ENCODE measurements at places on chromosomes 12 and 14. TPM values are rescaled to one million over a fixed set of nuclear protein-coding genes. Genes with fewer than 3 reads are reported as not detected.

DNA sequence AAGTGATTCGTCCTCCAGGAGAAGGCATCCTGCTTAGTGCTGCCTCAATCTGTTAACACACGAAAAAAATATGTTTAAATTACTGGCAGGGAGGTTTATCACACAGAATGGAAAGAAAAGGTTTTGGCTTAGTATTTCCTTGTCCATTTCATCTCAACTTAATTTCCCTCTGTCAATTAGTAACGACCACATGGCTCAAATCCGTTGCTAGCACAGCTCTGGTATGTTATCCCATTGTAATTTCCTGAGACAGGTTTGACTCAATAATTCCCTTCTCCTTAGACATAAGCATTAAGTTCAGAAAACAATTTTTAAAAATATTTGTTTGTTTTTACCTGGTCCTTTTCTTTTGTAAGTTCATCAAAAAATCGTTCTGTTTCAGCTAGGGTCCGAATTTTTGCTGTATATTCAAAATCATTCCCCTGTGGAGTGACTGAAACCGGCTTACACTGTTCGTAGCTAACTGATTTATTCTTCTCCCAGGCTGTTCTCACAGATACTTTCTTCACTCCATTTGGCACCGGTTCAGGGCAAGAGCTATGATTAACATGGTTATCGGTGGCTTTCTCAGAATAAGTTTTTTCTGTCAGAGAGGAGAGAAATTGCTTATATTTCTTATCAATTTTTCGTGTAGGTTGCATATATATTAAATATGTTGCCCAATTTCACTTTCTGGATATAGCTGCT, 10.1 kb upstream of the PITPNM2 start:
- H3K27ac ChIP-seq, result peak overlapping the region; percentile 22
- no peak for DNase-seq
- H3K4me1 ChIP-seq, result peaks cover 12% of the 10 kb centered on the region
- H3K27me3 ChIP-seq, result no peaks in the 10 kb centered on the region
- H3K36me3 ChIP-seq, result peaks cover 3% of the 10 kb centered on the region

- no peak for DNase-seq
- no peaks in the 10 kb centered on the region for H3K36me3 ChIP-seq
- no peaks in the 10 kb centered on the region for H3K4me1 ChIP-seq
- H3K4me3 ChIP-seq, result no peak overlapping the region
- H3K27me3 ChIP-seq, result no peaks in the 10 kb centered on the region
Measured at GRCh38 chr12:47419497-47419896, 286.3 kb downstream of the RPAP3 start.

- no peaks in the 10 kb centered on the region for H3K36me3 ChIP-seq
- H3K27me3 ChIP-seq, result no peaks in the 10 kb centered on the region
- no peak overlapping the region for H3K4me3 ChIP-seq
- no peak overlapping the region for H3K27ac ChIP-seq
- no peak for DNase-seq
- peaks cover 4% of the 10 kb centered on the region for H3K4me1 ChIP-seq
Measured at GRCh38 chr14:87465770-87466169, 527.2 kb downstream of the GALC start.

DNA sequence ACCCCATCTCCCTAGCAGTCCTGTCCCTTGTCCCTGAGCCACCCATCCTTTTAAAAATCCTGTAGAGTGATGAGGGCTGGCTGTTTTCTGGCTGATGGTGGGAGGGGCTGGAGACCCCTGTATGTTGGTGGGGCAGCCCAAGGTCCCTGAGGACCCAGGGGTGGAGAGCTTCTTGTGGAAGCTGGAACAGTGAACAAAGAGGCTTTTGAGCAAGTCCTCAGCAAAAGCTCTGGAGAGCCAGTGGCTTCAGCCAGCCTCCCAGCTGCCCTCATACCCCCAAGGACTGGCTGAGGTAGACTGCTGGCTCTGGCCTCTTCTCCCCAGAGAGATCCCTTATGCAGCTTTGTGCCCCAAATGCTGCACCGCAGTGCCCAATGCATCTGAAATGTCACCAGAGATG, 29.2 kb upstream of the COL2A1 start:
- no peaks in the 10 kb centered on the region for H3K27me3 ChIP-seq
- DNase-seq, result no peak
- H3K27ac ChIP-seq, result no peak overlapping the region

The KRT75 gene
- not detected for total RNA-seq

DNA sequence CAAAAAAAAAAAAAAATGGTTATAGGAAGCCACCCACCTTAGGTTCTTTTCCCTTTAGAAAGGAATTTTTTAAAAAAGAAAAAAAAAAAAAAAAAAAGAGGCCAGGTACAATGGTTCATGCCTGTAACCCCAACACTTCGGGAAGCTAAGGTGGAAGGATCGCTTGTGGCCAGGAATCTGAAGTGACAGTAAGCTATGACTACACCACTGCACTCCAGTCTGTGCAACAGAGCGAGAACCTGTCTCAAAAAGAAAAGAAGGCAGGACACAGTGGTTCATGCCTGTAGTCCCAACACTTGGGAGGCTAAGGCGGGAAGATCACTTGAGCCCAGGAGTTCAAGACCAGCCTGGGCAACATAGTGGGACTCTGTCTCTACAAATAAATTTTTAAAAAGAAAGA, 36.0 kb downstream of the SPTLC2 start:
- DNase-seq, result no peak
- no peak overlapping the region for H3K4me3 ChIP-seq
- H3K4me1 ChIP-seq, result peaks cover 10% of the 10 kb centered on the region
- H3K27ac ChIP-seq, result no peak overlapping the region
- H3K27me3 ChIP-seq, result no peaks in the 10 kb centered on the region

DNA sequence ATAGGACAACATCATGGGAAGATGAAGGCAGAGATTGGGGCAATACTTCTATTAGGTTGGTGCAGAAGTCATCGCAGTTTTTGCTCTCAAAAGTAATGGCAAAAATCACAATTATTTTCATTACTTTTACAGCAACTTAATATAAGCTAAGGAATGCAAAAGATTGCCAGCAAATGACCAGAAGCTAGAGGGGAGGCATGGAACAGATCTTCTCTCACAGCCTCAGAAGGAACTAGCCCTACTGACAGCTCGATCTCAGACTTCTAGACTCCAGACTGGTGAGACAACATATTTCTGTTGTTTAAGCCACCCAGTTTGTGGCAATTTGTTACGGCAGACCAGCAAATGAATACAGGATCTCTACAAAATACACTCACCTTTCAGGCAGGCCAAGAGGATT, 348.5 kb upstream of the TBX3 start:
- DNase-seq, result no peak
- H3K27ac ChIP-seq, result no peak overlapping the region
- H3K4me1 ChIP-seq, result no peaks in the 10 kb centered on the region
- H3K4me3 ChIP-seq, result no peak overlapping the region
- H3K27me3 ChIP-seq, result peaks cover 5% of the 10 kb centered on the region
- H3K36me3 ChIP-seq, result no peaks in the 10 kb centered on the region

DNA sequence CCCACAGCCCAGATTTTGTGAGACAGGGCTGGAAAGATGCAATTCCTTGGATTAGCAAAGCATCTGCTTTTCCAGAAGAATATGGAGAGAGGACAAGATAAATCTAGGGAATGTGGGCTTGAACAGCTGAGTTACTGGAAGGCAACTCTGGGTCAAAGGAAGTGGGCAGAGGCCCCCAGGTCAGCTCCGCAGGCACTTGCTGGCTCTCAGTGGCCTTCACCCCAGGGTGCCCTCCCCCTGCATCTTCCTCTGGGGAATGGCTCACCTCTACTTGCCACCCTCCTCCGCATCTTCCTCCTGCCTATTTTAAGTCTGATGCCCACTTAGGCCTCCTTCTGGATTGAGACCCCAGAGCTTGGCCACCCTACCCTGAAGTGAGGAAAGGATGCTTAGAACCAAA, 10.5 kb upstream of the PNMA1 start:
- no peak for DNase-seq
- peaks cover 3% of the 10 kb centered on the region for H3K4me1 ChIP-seq
- no peaks in the 10 kb centered on the region for H3K27me3 ChIP-seq
- no peak overlapping the region for H3K27ac ChIP-seq
- H3K4me3 ChIP-seq, result no peak overlapping the region

DNA sequence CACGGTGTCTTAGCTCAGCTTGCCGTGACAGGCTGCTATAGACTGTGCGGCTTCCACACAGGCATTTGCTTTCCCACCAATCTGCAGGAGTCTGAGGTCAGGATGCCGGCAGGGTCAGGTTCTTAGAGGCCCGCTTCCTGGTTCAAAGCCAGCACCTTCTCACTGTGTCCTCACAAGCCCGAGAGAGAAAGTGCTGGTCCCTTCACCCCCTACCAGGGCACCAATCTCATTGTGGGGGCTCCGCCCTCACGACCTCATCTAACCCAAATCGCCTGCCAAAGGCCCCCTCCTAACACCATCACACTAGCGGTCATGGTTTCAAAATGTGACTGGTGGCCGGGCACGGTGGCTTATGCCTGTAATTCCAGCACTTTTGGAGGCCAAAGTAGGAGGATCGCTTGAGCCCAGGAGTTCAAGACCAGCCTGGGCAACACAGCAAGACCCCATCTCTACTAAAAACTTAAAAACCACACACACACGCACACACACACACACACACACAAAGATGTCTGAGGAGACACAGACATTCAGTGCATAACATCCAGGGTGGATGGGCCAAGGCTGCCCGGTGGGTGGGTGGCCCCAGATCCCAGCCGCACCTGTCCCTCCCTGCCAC, 26.8 kb downstream of the MMP17 start:
- H3K4me1 ChIP-seq, result peaks cover under 1% of the 10 kb centered on the region
- H3K36me3 ChIP-seq, result no peaks in the 10 kb centered on the region
- H3K27me3 ChIP-seq, result peaks cover 19% of the 10 kb centered on the region
- no peak for DNase-seq
- H3K4me3 ChIP-seq, result no peak overlapping the region

- no peak for DNase-seq
- H3K4me1 ChIP-seq, result peaks cover 13% of the 10 kb centered on the region
- H3K27me3 ChIP-seq, result no peaks in the 10 kb centered on the region
- no peak overlapping the region for H3K4me3 ChIP-seq
- no peak overlapping the region for H3K27ac ChIP-seq
Measured at GRCh38 chr12:75892731-75893408, 138.7 kb downstream of the PHLDA1 start.

DNA sequence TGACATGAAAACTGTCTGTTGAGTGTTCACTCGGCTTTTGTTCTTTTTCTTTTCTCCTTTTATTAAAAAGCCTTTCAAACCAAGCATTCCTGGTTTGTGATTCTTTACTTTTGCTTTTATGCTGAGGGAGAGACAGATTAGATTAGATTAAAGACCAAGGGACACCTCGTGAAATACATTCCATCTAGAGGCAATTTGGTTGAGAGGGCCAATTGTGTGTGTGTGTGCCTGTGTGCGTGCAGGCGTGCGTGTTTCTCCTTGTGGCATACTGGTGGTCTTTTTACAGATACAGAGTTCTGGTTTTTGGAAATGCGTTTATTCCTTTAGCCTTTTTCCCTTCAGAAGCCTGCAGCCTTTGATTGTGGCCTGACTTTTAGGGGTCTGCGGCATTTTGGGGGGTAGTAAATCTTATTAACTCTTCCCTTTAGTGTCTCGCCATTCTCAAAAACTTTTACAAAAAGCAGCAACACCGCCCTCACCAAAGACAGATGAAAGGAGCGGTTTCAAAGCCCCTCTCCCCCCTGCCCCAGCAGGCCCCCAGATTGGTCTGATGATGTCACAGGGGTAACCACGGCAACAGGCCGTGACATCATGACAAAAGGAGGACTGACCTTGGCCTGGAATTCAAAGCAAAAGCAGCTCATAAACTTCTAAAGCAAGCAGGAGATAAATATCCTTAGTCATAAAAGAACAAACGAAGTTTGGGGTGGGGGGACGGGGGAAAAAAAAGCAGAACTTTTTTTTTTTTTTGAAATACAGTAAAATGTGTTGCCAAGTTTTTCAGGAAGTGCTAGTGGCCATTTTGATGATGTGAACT, 84.1 kb upstream of the TBX3 start:
- no peaks in the 10 kb centered on the region for H3K27me3 ChIP-seq
- H3K36me3 ChIP-seq, result no peaks in the 10 kb centered on the region
- H3K27ac ChIP-seq, result no peak overlapping the region
- DNase-seq, result no peak
- H3K4me3 ChIP-seq, result no peak overlapping the region

The PLEK2 gene
- 0.67 TPM for total RNA-seq

The SERPINA3 gene
- 8.0 TPM for total RNA-seq

DNA sequence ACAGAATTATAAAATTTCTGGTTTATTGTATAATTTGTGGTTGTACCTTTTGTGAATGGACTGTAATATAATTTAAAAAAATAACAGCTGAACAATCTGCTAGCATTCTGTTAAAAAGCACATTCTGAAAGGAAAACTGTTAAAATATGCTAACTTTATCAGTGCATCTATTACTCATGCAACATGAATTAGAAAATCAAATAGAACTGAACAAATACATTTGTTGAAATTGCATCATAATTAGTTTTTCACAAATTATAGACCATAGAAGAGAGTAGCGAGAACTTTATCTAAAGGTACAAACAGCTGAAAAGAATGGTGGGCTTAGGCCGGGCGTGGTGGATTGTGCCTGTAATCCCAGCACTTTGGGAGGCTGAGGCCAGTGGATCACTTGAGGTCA, 33.0 kb downstream of the PTPN21 start:
- no peak for DNase-seq
- H3K27me3 ChIP-seq, result no peaks in the 10 kb centered on the region
- H3K27ac ChIP-seq, result no peak overlapping the region
- H3K4me3 ChIP-seq, result no peak overlapping the region
- H3K4me1 ChIP-seq, result peaks cover 10% of the 10 kb centered on the region

GRCh38 chr14:104591031-104591430, 11.5 kb downstream of the C14orf180 start:
- no peak for DNase-seq
- H3K27me3 ChIP-seq, result peaks cover 10% of the 10 kb centered on the region

DNA sequence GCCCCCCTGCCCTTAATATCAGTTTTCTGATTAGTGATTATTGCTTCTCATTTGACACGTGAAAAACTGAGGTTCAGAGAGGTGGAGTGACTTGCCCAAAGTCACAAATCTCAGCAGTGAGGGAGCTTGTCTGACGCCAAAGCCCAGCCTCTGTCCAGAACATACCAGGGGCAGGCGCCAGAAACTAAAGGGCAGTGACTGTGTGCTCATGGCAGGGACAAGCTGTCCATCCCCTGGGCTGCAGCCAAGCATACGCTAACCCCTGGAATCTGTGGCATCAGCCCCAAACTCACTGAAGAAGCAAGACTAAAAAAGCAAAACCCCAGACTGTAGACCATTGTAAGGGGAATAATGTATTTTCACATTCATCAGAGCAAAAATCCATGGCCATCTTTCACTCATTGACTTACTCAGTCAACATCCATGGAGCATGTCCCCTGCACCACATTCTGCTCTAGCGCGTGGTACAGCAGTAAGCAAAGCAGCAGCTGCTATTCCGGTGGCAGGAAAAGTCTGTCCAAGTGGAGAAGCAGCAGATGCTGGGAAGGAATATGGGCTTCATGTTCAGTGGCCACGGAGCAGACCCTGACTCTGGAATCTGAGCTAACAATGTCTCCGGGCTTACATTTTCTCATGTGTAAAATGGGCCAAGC, 1.5 kb upstream of the SERPINA4 start:
- H3K27ac ChIP-seq, result no peak overlapping the region
- H3K4me3 ChIP-seq, result no peak overlapping the region
- peaks cover 29% of the 10 kb centered on the region for H3K4me1 ChIP-seq

- H3K4me1 ChIP-seq, result peaks cover 7% of the 10 kb centered on the region
- H3K27me3 ChIP-seq, result no peaks in the 10 kb centered on the region
Measured at GRCh38 chr14:34184126-34184525, 233.3 kb upstream of the EGLN3 start.

GRCh38 chr14:76772300-76773187, 11.3 kb downstream of the VASH1 start:
- H3K4me3 ChIP-seq, result no peak overlapping the region
- H3K27ac ChIP-seq, result peak overlapping the region; percentile 49
- DNase-seq, result no peak
- H3K4me1 ChIP-seq, result peaks cover 13% of the 10 kb centered on the region

The CCND2 gene
- 463 TPM for total RNA-seq

Measured in progenitor cell of endocrine pancreas (in vitro differentiated cells).